ENCODE measurements at places on chromosomes 3 and 15.

DNA sequence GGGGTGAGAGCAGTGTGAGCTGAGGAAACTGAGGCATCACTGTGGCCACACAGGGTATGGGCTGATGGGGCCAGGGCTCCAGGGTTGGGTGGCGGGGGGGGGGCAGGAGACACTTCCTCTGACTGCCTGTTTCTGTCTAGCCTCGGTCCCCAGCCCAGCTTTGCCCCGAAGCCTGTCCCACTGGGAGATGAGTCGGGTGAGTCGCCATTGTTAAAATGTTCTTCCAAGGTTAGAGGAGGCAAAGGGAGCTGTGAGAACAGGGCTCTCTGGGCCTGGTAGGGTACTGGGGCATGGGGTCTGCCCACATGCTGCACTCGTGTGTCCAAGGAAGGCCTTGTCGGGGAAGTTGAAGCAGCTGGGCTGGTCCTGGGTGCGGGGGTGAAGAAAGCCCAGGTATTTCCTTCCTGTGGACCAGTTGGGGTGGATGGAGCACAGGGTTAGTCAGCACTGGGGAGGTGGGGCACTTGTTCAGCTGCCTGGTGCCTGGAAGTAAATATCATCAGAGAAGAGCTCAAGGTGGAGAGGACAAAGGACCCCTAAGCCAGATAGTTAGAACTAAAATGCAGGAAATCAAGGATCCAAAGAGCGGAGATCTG, 8.3 kb upstream of the JMJD7 start:
- DNase-seq, result no peak

DNA sequence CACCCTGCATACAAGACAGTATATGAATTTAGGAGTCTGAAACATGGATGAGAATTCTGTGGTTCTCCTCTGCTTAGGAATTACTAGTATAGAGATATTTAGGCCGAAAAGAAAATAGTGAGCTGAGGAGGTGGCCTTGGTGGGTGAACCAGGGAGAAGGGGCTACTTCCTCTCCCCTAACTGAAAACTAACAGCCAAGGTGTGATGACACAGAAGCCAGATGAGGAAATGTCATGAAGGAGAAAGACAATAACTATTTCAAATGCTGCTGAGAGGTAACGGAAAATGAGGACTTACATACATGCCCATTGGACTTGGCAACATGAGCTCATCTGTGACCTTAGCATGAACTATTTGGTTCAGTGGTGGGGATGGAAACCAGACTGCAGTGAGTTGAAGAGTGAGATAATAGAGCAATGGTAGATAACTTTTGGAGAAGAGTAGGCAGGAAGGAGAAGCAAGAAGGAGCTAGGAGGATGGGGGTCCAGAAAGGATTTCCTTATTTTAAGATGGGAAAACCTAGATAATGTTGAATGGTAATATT, 114.4 kb upstream of the TSPAN3 start:
- DNase-seq, result no peak

DNA sequence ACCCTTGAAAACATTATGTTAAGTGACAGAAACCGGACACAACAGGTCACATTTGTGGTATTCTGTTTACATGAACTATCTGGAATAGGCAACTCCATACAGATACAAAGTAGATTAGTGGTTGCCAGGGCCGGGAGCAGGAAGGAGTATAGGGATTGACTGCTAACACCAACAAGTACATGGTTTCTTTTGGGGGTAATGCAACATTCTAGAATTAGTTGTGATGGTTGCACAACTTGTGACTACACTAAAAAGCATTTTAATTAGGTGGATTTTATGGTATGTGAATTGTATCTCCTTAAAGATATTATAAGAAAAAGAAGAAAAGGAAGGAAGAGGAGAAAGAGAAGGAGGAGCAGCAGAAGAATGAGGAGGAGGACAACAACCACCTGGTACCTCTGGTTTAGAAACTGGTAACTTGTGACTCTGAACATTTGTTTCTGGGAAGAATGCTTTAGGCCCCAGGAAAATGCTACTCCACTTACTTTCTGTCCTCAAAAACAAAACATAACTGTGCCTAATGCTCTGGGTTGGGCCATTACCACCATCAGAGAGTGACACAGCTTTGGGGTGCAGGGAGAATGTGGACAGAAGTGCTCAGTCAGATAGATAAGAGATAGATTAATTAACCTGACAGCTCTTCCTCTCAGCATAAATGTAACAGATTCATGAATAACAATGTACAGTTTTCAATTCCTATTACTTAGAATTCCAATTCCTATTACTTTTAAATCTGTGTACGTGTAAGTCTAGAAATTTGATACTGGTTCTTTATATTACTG, 20.3 kb downstream of the SETMAR start:
- DNase-seq, result no peak

DNA sequence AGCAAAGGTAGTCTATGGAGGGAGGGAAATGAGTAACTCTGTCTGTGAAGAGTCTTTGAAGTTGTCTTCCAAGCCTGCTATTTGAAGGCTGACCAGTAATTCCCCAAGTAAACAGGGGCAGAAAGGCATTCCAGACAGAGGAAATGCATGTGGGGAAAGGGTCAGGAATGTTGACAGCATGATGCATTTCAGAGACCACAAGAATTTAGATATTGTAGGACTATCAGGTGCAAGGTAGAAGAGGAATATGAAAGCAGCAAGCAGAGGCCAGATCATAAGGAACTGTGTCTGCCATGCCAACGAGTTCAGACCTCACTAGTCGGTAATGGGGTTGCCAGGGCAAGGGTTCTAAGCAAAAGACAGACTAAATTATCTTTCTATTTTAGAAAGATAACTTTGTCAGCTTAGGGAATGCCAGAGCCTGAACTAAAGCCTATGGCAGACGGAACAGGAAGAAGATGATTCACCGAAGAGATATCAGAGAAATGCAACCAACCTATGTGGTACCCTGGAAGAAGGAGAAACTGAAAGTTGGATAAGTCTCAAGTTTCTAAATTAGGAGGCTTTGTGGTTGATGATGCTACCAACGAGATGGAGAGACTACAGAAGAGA, 327.0 kb upstream of the RORA start:
- no peak for DNase-seq

- peak; percentile 9 for DNase-seq
These were observed 141.7 kb downstream of the RPLP1 start for GRCh38 chr15:69593981-69594966.

DNA sequence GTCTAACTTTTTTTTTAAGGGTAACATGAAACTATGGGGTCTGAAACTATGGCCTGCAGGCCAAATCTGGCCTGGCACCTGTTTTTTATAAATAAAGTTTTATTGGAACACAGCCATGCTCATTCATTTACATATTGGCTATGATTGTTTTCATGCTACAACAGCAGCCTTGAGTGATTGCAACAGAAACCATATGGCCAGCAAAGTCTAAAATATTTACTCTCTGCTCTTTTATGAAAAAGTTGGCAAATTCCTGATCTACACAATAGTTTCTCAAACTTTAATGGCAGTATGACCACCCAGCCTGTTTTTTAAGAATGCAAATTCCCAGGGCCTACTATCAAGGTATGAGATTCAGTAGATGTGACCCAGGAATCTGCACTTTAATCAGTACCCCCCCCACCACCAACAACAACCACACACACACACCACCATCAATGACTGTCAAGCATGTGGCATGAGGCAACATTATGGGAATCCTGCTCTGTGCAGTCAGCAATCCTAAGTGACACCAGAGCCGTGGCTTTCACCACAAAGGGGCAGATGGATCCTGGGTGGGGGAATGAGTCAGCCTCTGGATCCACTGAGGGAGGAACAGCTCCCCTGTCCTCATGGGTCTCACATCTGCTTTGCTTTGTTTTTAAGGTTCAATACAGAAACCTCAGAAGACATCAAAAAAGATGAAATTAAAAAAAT, 142.8 kb downstream of the NTRK3 start:
- DNase-seq, result no peak

- no peak for DNase-seq
These were observed 26.3 kb downstream of the TLNRD1 start for GRCh38 chr15:81026836-81027599.

Measured in activated naive CD4-positive, alpha-beta T cell (primary cell).